ENCODE measurements at places on chromosomes 2 and 18. TPM values are rescaled to one million over a fixed set of nuclear protein-coding genes. Genes with fewer than 3 reads are reported as not detected.
A peak's percentile ranks its signal among the peaks of the same experiment; 100 is the strongest.

DNA sequence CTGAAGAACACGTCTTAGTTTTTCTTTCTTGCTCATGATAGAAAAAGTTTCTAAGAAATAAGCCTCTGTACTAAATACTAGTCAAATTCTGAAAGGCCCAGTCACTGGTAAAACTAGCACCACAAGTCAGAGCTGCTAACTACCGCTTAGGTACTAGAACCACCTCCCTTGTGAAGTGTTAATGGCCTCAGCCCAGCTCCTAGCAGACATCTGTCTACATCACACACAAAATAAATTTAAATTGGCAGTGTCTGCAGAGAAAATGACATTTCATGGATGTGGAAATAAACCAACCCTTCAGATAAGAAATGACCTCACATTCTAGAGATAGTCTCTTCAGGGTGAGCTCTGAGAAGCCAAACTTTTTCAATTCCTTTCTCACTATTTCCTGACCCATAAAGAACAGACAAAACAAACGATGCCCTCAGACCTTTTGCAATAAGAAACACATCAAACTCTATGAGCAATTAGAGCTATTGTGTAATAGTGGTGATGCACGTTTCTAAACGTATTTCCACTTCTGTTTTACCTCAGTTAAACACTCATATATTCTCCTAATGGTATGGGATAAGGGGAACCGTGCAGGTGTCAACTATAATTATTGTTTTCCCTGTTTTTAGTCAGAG lies 70.3 kb upstream of the DSG1 start:
- no peak for DNase-seq
- H3K4me3 ChIP-seq: no peak overlapping the region
- no peaks in the 10 kb centered on the region for H3K4me1 ChIP-seq
- H3K27ac ChIP-seq: no peak overlapping the region
- no peaks in the 10 kb centered on the region for H3K36me3 ChIP-seq

GRCh38 chr18:37471637-37472036 lies 94.0 kb downstream of the CELF4 start:
- H3K4me1 ChIP-seq: no peaks in the 10 kb centered on the region
- no peak for DNase-seq
- no peaks in the 10 kb centered on the region for H3K36me3 ChIP-seq
- H3K4me3 ChIP-seq: no peak overlapping the region
- no peak overlapping the region for H3K27ac ChIP-seq

DNA sequence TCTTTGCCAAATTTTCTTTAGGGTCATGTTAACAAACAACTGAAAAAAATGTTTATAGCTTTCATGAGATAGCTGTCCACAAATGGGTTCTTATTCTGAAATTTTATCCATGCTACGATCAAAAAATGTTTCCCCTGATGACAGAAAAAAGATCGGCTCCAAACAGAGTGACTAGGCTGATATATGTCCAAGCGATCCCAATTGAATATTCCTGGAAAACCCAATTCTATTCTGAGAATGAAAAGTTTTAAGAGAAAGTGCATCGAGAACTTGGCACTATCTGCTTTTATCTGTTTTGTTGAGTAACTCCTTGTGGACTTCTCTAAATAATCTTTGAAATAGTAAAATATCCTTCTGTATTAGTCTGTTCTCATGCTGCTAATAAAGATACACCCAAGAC lies 19.1 kb downstream of the KCNE4 start:
- H3K27me3 ChIP-seq: no peaks in the 10 kb centered on the region
- no peaks in the 10 kb centered on the region for H3K4me1 ChIP-seq
- H3K4me3 ChIP-seq: no peak overlapping the region
- no peaks in the 10 kb centered on the region for H3K36me3 ChIP-seq
- H3K27ac ChIP-seq: no peak overlapping the region

- no peak overlapping the region for H3K4me3 ChIP-seq
- peaks cover 11% of the 10 kb centered on the region for H3K27me3 ChIP-seq
- no peak overlapping the region for H3K27ac ChIP-seq
- H3K36me3 ChIP-seq: no peaks in the 10 kb centered on the region
- no peaks in the 10 kb centered on the region for H3K4me1 ChIP-seq
These were observed 12.3 kb upstream of the RESP18 start for GRCh38 chr2:219344751-219345430.

The SPP2 gene
- not detected for total RNA-seq

GRCh38 chr2:39706312-39706711 lies 40.6 kb downstream of the TMEM178A start:
- no peak for DNase-seq
- H3K27ac ChIP-seq: no peak overlapping the region
- no peak overlapping the region for H3K4me3 ChIP-seq
- H3K27me3 ChIP-seq: peaks cover 4% of the 10 kb centered on the region
- H3K36me3 ChIP-seq: peaks cover under 1% of the 10 kb centered on the region

GRCh38 chr2:101883860-101884259 lies 107.9 kb upstream of the IL1R2 start:
- peaks cover 50% of the 10 kb centered on the region for H3K36me3 ChIP-seq
- H3K27me3 ChIP-seq: no peaks in the 10 kb centered on the region
- H3K4me1 ChIP-seq: no peaks in the 10 kb centered on the region
- H3K27ac ChIP-seq: no peak overlapping the region

DNA sequence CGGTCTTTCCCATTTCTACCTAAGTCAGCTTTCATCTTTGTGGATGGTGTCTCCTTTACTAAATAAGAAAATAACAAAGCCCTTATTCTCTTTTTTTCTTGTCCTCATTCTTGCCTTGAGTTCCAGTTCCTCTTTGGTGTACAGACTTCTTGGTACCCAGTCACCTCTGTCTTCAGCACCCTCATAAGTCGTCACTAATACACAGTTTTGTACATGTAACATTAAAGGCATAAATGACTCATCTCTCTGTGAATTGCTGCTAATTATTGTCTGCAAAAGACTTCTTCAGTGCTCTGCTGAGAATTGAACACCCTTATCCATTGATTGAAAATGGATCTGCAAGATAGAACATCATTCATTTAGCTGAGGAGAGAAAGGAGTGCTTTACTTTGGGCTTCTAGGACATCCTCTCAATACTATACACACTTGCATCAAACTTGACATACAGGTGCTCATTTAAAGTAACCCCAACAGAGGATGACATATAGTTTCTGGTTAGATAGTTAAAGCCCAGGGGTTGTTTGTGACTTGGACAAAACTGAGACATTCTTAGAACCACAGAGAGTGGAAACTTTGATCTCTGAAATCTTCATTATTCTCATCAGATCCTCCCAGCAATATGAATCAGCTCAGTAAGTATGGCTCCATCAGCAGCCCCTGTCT lies 97.0 kb downstream of the XRCC5 start:
- peaks cover 10% of the 10 kb centered on the region for H3K4me1 ChIP-seq
- no peak overlapping the region for H3K27ac ChIP-seq
- no peak for DNase-seq
- no peak overlapping the region for H3K4me3 ChIP-seq
- no peaks in the 10 kb centered on the region for H3K27me3 ChIP-seq

The REG3A gene
- not detected for total RNA-seq

GRCh38 chr2:229996320-229996719 lies 72.4 kb downstream of the SLC16A14 start:
- H3K4me1 ChIP-seq: peaks cover 2% of the 10 kb centered on the region
- H3K27ac ChIP-seq: no peak overlapping the region
- no peaks in the 10 kb centered on the region for H3K36me3 ChIP-seq
- H3K27me3 ChIP-seq: no peaks in the 10 kb centered on the region

- no peak for DNase-seq
- no peak overlapping the region for H3K27ac ChIP-seq
- H3K4me3 ChIP-seq: no peak overlapping the region
- no peaks in the 10 kb centered on the region for H3K27me3 ChIP-seq
- peaks cover 55% of the 10 kb centered on the region for H3K36me3 ChIP-seq
- H3K4me1 ChIP-seq: peaks cover 57% of the 10 kb centered on the region
These were observed 75.0 kb downstream of the DGKD start for GRCh38 chr2:233429175-233429897.

- no peak overlapping the region for H3K4me3 ChIP-seq
- no peak for DNase-seq
- H3K36me3 ChIP-seq: no peaks in the 10 kb centered on the region
- no peaks in the 10 kb centered on the region for H3K27me3 ChIP-seq
- H3K27ac ChIP-seq: no peak overlapping the region
These were observed 73.9 kb downstream of the LBH start for GRCh38 chr2:30305235-30305634.

DNA sequence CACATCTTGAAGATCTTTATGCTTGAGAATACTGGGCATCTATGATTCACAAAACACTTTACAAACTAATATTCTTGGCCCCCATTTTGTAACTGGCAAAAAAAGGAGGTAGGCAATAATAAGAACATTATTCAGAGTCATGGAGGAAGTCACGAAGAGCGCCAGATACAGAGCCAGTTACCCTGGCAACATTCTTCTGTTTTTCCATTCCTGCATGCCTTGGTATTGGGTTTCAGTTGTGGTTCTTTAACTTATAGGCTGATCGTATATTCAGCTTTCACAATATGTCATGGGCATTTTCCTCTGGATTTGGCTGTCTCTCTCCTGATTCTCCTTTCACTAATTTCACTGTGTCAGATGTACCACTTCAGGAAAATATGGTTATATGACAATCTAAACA lies 234.7 kb downstream of the HRH4 start:
- H3K36me3 ChIP-seq: no peaks in the 10 kb centered on the region
- no peak for DNase-seq
- no peaks in the 10 kb centered on the region for H3K4me1 ChIP-seq
- H3K4me3 ChIP-seq: no peak overlapping the region

The CXCR4 gene
- total RNA-seq: 226 TPM

DNA sequence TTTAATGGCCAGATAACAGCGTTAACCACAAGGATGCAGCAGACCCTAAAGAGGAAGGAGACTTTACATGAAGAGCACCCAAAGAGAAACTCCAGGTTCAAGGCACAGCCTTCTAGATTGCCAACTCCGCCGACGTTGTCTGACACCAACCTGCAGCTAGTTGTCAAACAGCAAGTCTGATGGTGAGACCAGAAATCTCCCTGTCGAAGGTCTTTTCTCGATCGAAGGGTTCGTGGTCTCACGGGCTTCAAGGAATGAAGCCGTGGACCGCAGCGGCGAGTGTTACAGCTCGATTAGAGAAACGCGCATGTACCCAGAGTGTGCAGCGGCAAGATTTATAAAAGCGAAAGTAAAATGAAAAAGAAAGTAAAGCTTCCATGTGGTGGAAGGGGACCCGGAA lies 656.3 kb downstream of the XIRP2 start:
- DNase-seq: no peak
- no peak overlapping the region for H3K27ac ChIP-seq
- no peaks in the 10 kb centered on the region for H3K27me3 ChIP-seq
- H3K36me3 ChIP-seq: no peaks in the 10 kb centered on the region
- no peak overlapping the region for H3K4me3 ChIP-seq

The CFC1 gene
- total RNA-seq: not detected

DNA sequence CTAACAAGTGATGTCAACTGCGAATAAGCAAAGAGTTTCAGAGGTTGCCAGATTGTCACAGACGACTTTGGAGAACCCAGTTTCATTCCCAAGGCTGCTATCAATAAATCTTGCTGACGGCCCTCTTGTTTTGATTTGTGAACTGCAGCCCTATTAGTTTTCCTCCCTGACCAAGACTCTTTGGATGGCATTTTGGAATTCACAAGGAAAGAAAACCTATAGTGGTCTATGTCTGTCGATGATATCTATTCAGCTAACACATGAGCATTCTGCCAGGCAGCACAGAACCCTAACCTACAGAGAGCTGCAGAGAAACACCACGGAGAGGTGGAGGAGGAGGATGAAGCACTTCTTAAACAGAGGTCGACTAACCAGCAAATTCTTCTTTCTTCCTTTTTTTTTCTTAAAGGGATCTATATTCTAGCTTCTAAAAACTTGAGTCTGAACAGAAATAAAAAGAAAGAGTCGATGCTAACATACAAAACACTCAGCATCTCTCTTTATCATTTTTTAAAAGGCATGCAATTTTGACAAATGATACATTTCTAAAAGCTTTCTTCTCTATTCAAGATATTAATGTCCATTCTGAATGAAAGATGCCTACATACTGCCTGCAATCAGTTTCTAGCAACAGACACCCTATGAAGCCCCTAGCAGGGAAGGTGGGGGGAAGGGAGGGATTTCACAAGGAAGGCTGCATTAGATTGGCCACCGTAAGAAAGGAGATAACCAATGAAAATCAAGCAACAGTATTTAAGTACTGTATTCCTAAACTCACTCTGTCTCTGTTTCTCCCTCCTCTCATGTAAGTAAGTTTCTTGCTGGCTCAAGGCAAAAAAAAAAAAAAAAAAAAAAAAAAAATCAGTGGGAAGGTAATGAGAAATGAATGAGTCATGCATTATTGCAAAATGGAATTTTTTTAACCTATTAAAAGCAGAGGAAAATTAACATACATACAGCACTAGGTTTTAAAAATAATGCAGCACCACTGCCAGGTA lies 83.0 kb upstream of the CHRNA1 start:
- no peak overlapping the region for H3K27ac ChIP-seq
- DNase-seq: no peak
- H3K4me3 ChIP-seq: no peak overlapping the region
- no peaks in the 10 kb centered on the region for H3K36me3 ChIP-seq
- peaks cover 2% of the 10 kb centered on the region for H3K27me3 ChIP-seq
- peaks cover 2% of the 10 kb centered on the region for H3K4me1 ChIP-seq

The MAB21L4 gene
- not detected for total RNA-seq

GRCh38 chr2:192669505-192670091 lies 474.9 kb upstream of the TMEFF2 start:
- H3K27me3 ChIP-seq: no peaks in the 10 kb centered on the region
- no peak overlapping the region for H3K27ac ChIP-seq
- DNase-seq: no peak
- no peaks in the 10 kb centered on the region for H3K36me3 ChIP-seq
- H3K4me3 ChIP-seq: no peak overlapping the region
- no peaks in the 10 kb centered on the region for H3K4me1 ChIP-seq

GRCh38 chr2:158482594-158482993 lies 25.8 kb downstream of the PKP4 start:
- H3K27me3 ChIP-seq: no peaks in the 10 kb centered on the region
- H3K4me1 ChIP-seq: peaks cover 10% of the 10 kb centered on the region
- H3K27ac ChIP-seq: no peak overlapping the region
- H3K4me3 ChIP-seq: no peak overlapping the region

DNA sequence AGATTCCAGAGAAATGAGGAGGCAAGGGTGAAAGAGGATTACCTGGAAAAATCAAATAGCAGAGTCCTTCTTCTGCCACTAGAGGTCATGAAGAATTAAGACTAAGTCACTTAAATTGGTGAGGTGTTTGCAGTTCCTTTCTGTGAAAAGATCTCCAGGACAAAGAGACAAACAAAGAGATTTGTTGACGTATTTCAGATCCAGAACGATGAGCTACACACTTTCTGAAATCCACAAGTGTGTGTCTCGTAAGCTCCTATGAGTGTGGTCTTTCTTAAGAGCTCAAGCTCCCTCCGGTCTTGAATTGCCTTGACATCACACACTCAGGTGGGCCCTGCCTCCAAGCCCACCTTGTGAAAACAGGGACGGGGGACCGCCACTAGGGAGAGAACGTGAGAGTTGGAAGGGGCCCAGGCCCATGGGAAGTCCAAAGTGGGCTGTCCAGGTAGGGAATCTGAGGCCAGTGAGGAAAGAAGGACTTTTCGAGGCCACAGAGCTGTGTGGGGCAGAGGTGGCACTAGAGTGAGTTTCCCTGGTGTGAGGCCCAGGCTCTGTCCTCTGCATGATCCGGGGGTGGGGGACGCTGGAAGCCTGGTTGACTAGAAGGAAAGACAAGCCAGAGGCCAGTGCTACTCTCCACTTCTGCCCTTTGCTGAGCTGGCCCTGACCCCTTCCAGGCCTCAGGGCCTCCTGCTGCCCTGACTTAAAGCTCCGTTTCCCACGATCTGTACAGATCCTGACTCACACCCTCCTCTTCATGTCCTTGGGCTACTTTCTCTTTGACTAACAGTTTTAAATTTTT lies 168.1 kb upstream of the NCK2 start:
- peaks cover 29% of the 10 kb centered on the region for H3K4me1 ChIP-seq
- peaks cover 7% of the 10 kb centered on the region for H3K27me3 ChIP-seq
- no peak for DNase-seq
- peak overlapping the region; percentile 53 for H3K27ac ChIP-seq

- peaks cover 3% of the 10 kb centered on the region for H3K27me3 ChIP-seq
- no peaks in the 10 kb centered on the region for H3K4me1 ChIP-seq
- no peak for DNase-seq
These were observed 116.9 kb downstream of the EPHA4 start for GRCh38 chr2:221455214-221455613.

Data from activated CD8-positive, alpha-beta T cell treated with anti-CD3 and anti-CD28 coated beads, Interleukin-2, amount 10 ng/mL, durations not matched to agents 7 days and 5 days (primary cell).